ENCODE measurements at places on chromosomes 16 and 17.

DNA sequence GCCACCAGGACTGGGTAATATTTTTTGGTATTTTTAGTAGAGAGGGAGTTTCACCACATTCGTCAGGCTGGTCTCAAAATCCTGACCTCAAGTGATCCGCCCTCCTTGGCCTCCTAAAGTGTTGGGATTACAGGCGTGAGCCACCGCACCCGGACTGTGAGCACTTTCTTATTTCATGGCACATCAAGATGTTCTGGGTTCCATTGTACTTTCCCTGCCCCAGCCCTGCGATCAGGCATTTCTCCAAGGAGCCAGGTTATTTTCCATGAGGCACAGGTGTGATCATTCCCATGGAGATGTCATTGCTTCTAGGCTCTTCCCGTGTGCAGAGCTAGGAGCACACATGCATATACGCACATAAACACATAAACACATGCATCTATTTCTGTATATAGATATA lies 2.6 kb upstream of the ANKRD40CL start:
- DNase-seq, result no peak

DNA sequence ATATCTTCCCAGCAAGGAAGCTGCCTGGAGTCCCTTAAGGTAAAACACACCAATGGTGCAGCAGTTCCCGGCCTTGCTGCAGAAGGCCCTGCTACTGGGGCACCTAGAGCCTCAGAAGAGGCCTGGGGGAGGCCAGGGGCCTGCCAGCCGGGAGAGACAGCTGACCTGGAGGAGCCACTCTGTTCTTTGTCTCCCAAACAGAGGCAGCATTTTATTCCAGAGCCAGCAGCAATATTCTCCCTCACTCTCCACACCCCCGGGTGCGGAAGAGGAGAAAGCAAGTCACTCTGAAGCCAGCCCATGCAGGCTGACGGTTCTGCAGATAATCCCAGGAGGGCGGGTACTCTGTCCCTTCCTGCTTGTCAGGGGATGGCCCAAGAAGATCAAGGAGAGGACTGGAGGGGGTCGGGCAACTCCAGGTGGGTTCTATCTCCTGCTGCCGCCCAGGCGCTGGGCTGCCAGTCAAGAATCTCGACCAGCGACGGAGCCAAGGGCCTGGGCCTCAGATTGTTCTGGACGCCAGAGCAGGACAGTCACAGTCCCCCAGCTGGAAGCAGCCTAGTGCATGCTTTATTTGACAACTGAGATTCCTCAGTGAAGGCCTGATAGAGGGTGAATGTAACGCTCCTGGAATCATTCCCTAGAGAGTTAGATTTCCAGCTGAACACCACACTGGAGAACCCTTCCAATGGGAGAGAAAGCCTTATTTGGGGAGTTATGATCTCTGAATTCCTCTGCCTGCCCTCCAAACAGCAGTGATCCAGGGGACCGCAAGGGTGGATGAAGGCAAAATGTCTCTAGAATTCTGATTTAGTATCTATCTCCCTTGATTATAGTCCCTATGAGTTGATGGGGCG lies 1.1 kb upstream of the KIFC3 start:
- DNase-seq, result no peak

DNA sequence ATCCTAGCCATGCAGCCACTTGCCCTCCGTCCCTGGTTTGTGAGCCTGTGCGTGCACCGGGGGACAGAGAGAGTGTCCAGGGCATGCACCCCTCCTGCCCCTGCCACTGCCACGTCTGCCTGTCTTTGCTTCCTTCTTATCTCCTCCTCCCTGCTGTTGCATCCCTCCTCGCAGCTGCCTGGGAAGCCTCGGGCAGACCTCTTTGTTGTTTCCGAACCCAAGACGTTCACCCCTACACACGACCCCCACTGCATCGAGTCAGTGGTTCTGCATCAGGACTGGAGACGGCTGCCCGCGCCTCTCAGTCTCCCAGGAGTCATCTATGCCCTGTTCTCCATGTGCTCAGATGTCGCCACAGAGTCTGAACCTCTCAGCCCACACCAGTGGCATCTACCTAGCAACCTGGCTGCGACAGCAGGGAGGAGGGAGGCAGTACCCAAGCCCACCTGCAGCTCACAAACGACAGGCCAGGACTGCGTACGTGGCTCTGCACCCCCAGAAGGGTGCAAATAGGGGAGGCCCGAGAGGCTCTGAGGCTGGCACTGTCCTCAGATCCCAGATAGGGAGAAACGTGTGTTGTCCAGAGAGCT lies 5.2 kb downstream of the TIMP2 start:
- DNase-seq, result no peak

- peak; percentile 14 for DNase-seq
These were observed 8.9 kb upstream of the KRTAP17-1 start for GRCh38 chr17:41324180-41325075.

DNA sequence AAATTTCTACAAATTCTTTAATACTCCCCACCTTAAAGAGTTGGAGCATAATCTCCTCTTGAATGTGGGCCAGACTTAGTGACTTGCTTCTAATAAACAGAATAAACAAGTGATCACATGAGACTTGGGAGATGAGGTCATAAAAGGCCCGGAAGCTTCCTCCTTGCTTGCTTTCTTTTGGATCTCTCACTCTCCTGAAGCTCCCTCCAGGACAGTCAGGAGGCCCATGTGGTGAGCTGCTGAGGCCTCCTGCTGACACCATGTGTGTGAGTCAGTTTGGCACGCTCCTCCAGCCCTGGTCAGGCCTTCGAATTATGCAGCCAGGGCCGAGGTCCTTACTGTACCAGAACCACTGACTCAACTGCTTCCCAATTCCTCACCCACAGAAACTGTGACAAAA lies 53.2 kb downstream of the NDEL1 start:
- DNase-seq, result no peak

- no peak for DNase-seq
These were observed 4.0 kb upstream of the ZNF267 start for GRCh38 chr16:31869511-31870201.

GRCh38 chr17:64781810-64782555 lies 119.9 kb upstream of the SMURF2 start:
- DNase-seq, result no peak

DNA sequence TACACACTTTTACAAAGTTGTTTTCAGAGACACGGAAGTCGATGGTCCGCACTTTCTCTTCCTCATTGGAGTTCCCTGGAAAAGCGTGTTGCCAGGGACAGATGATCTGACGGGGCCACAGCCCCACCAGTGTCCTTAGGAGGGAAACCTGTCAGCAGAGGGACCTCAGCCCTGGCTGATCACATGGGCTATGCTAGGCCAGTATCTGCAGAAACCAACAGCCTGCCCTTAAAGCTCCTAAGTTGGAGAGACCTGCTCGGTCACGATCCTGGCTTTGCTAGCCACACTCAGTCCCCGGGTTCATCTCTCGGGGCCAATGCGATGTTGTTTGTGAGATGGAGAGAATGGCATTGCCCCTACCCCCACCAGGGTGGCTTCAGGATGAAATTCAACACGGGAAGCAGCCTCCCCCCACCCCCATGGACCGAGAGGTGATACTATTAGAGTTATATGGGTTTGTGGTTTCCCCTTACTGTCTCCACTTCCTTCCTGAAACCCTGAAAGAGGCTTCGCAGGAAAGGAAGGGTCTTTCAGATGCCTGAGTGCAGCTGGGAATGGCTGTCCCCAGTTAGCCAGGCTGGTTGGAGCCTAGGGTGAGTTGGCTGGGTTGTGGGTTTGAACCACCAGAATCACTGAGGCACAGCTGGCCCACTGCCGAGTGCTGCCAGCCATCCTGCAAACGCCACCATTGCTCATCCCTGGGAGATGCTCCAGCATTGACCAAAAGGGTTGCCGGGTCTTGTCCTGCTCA lies 16.6 kb downstream of the RMI2 start:
- no peak for DNase-seq

DNA sequence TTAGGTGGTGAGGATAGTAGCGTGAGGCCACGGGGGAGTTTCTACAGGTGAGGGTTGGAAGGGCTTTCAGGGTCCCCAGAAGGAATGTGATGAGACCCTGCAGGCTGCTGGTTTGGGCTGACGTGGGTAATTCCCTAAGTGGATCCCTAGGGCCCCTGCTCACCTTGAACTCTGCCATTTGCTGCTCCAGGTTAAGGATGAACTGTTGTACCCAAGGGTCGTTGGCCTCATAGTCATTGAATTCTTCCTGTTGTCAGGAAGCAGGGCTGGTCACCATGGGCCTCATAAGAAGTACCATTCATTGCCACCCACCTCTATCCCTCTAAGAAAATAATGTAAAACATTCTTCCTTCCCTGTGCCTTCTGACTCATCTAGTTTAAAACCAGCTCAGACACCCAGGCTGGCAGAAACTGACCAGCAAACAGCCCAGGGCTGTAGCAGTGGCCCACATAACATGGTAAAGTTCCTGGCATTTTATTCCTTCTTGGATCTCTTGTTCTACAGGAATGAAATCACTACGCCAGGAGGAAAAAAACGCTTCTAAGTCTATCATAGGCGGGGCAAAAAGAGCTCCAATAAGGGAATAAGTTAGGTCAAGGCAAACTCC lies 27.6 kb downstream of the FCSK start:
- DNase-seq, result no peak

DNA sequence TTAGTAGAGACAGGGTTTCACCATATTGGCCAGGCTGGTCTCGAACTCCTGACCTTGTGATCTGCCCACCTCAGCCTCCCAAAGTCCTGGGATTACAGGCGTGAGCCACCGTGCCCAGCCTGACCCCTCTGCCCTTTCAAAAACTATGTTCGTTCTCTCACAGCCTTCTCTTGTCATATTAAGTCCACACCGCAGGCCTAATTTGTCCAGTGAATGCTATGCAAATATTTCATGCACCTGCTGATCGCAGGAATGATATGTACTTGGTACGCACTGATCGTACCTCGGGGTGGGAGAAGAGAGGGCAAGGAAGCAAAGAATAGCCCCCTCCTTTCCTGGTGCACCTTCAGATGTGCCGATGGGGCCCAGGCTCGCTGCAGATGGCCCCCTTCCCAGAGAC lies 3.0 kb upstream of the BIRC5 start:
- peak; percentile 81 for DNase-seq

DNA sequence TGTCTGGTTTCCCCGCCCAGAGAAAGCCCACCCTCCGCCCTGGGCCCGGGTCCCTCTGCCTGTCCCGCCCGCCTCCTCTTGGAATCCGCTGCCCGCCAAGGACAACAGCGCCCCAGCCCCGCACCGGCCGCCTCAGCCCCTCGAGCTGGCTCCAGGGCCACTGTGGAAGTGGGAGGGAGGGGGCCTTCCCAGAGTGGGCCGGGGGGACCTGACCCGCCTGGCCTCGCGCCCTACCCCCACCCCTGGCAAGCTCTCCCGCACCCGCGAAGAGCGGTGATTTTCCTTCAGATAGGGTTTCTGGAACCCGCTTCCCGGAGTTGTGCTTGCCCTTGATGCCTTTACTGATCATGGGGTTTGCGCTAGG lies 2.3 kb upstream of the CBX8 start:
- DNase-seq, result no peak

Data from NCI-H146 (cell line).